Activated T-cell treated with anti-CD3 and anti-CD28 coated beads, Interleukin-2, amount 50 U/mL, for 72 hours (primary cell): ENCODE measurements at places on chromosomes 5 and 9.
A peak's percentile ranks its signal among the peaks of the same experiment; 100 is the strongest.

DNA sequence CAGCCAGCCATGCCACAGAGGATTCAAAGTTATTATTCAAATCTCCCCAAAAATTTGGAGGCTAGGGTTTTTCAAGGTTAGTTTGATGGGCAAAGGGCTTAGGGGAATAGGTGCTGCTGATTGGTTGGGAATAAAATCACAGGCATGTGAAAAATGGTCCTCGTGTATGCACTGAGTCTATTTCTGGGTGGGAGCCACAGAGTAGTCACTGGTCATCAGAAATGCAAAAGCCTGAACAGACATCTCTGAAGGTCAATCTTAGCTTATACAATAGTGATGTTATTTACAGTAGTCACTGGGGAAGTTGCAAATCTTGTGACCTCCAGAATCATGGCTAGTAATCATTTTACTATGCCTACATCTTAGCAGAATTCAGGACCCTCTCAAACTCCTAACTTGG, 1.3 kb downstream of the IL33 start:
- DNase-seq, result no peak

GRCh38 chr5:134174841-134175839, 1.6 kb downstream of the SKP1 start:
- DNase-seq, result peak; percentile 13

- DNase-seq, result peak; percentile 38
These were observed 914 bp upstream of the CD72 start for GRCh38 chr9:35618854-35619799.

GRCh38 chr5:169628892-169629291, 8.2 kb upstream of the DOCK2 start:
- no peak for DNase-seq

DNA sequence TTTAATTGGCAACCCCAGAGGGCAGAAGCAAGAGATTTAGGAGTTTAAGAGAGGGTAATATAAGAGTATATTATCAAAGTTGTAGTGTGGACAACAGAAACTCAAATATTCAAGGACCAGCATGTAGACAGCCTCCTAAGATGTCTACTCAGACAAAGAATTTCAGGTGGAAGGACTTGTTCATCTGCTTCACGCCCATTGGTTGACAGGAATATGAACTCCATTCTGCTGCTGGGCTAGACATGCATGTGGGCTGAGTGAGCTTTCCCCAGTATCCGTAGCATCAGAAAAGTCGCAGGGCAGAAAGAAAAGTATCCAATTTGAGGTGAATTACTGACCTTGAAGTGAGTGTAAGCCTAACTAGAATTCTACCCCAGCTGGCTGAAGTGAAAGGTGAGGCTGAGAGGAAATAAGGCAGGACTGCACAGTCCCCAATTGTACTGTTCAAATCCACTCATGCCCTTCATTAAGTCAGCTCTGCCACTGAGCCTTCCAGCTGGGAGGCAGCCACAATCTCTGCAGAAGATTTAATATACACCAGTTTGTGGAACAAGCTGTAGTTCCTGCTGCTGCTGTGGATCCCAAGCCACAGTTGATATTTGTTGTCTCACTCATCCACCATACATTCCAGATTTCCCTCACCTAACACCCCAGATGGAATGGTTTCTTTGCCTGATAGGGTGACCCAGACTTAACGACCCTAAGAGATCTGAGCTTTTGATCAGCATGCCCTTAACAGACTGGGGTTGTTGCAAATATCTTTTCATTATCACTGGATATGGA, 41.2 kb downstream of the PDCD1LG2 start:
- DNase-seq, result no peak

DNA sequence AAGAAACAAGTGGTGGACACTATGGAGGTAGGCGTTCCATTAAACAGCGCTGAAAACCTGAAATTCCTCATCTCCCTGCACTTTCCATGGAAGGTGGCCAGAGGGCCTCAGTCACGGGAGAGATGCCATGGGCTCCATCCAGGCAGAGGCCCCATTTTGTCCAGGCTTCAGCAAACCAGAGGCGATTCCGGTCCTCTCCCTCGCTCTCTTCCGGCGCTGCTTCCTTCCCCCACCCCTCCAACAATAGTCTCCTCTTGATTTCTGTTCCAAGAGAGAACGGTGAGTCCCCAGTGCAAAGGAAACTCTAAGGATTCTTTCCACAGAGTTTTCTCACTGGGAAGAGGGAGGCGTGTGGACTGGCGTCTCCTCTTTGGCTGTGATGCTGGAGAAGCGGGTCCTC, 7.5 kb downstream of the ZNF366 start:
- no peak for DNase-seq

- no peak for DNase-seq
These were observed 340.6 kb upstream of the IRX4 start for GRCh38 chr5:2223303-2223702.

- DNase-seq, result no peak
These were observed 21.2 kb downstream of the SLC6A3 start for GRCh38 chr5:1423901-1424603.

DNA sequence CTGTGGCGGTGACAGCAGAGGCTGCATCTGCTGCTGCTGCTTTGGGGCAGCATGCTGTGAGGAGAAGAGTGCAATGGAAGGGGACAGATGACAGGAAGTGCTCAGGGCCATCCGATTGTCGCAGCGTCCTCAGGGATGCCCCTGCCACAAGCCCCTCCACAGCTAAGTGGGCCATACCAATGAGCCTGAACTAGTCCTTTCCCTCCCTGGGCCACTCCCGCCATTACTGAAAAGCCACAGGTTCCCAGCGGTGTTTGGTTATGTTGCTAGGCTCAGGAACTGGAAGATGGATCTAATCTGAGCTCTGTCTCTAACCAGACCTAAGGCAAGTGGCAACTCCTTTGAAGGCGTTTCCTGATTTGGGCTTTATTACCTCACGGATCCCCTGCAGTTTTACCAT, 109.2 kb downstream of the GAPVD1 start:
- no peak for DNase-seq

- no peak for DNase-seq
These were observed 22.4 kb downstream of the DDX31 start for GRCh38 chr9:132647355-132647754.

DNA sequence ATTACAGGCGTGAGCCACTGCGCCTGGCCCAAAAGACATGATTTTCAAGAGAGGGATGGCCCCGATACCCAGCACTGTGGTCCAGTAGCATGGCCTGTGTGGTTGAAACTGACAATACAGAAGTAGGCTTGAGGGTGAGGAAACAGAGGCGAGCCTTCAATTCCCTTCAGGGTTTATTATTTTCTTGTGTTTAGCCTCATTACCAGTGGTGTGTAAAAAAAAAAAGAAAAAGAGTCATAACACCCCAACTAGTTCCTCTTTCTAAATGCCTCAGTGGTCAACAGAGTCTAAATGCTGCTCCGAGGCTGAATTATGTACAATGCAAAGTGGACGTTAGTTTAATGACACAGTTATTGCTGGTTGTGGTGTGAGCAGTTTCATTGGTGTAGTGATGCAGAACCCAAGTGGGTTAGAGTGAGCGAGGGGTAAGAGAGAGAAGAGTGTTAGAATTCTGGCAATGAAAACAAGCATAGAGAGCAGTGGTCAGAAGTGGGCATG, 58.8 kb downstream of the SNX30 start:
- DNase-seq, result no peak

DNA sequence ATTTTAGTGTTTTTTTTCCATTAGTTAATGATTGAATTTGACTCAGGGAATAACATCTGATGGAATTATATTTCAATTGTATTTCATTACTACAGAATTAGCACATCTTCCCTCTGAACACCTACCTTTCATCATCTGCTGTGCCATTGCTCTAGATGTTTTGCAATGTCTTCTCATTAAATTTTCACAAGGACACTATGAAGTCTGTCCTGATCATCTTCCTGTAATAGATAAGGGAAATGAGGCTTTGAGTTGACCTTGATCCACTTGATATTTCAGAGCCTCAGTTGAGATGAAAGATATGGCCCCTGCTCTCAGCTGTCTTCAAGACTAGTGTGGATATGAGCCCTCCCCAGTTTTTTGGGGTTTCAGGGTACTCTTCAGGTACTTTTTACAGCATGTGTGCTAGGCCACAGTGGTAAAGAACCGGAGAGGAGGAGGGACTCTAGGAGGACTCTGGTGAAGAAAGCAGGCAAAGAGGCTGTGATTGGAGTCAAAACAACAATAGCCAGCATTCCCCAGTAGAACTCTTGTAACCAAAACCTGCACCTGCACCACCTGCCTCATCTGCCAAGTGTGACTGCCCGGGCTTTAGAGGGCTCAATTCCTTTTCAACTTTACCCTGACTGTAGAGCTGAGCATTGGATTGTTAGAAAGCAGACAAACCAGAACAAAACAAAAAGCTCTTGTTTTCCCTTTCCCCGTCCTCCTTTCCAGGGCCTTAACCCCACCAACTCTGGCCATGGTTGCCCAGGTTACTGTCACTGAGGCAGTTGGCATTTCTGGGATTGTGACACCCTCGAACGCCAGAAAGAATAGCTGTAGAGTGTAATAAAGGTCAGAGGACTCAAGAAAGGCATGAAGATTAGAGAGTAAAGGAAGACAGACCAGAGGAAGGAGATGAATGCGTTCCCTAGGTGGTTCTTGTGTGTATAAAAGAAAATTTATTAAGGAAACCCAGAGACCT, 56.3 kb downstream of the ERAP1 start:
- DNase-seq, result no peak

DNA sequence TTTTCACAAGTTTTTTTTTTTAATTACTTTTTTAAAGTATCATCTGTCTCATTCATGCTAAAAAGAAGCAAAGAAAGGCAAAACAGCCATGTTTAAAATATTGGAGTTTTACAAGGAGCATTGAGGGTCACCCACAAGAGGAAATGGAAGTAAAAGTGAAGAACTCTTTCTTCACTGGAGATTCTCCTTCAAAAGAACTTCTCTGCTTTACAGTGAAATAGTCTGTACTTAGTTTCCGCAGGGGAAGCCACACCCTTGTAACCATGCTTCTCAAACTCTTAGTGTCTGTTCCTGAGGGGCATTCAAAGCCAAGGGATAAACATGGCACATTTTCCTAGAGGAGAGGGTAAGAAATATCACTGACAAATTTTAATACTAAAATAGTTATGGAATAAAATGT, 8.6 kb downstream of the C9orf72 start:
- DNase-seq, result no peak

- no peak for DNase-seq
These were observed 127.2 kb downstream of the KDM4C start for GRCh38 chr9:6884990-6885389.

GRCh38 chr5:154609251-154609650, 131.2 kb upstream of the HAND1 start:
- DNase-seq, result no peak
